ENCODE measurements at places on chromosomes 2 and 18. TPM values are rescaled to one million over a fixed set of nuclear protein-coding genes. Genes with fewer than 3 reads are reported as not detected.

The GALR1 gene
- not detected for polyA plus RNA-seq

DNA sequence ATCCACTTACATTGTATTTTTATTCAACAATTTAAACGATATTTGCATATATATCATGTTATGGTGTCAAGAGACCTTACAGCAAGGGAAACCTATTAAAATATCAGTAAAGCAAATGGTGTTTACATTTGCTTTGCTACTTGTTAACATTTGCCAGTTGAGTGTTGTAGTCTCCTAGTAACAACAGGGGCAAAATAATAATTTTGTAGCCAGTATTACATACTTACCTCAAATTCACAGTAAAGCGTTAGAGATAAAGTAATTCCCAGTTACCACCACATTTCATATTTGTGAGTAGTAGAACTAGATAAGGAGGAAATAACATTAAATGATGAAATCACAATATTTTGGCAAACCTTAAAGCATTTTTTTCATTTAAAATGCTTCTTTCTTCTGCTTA, 71.3 kb downstream of the FASTKD2 start:
- no peak for DNase-seq

The REG1B gene
- polyA plus RNA-seq: not detected

DNA sequence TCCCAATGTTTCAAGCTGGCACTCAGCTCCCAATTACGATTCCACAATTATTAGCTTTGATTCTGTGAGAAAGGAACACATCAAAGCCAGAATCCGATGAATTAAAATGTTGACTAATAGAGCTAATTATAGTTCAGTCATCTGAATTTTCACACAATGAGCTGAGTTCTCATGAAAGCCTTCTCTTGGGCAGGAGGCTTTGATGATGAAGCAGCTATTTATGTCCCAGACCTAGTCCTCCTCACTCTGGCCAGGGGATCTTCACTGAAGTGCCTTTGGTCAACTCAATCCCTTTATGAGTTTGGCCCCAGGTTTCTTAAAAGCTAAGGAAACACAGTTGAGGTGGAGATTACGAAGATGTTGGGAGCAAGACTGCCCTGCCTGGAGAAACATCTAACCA, 74.7 kb upstream of the PPM1B start:
- DNase-seq: no peak

DNA sequence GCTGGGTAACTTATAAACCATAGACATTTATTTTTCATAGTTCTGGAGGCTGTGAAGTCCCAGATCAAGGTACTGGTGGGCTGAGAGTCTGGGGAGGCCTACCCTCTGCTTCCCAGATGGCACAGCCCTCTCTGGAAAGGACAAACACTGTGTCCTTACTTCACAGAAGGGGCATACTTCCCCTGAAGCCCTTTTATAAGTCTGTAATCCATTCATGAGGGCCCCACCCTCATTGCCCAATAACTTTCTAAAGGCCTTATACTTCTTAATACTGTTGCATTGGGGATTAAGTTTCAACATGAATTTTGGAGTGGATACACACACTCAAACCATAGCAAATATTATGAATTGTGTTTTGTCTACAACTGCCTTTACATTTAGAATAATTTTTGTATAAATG, 36.0 kb downstream of the ATIC start:
- DNase-seq: no peak

DNA sequence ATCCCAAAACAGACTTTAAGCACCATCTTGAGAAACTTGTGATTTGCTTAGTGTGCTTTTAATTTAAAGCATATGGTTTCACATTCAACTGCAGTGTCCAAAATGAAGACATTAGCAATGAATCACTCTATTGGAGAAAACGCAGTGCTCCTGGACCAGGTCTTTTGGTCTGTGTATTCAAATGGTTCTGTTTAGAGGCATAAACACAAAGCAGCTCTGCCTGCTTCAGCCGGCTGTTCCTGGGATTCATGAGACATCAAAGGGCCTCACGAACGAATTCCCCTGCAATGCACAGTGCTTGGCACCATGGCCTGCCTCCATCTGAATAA, 117.1 kb upstream of the SP5 start:
- no peak for DNase-seq

DNA sequence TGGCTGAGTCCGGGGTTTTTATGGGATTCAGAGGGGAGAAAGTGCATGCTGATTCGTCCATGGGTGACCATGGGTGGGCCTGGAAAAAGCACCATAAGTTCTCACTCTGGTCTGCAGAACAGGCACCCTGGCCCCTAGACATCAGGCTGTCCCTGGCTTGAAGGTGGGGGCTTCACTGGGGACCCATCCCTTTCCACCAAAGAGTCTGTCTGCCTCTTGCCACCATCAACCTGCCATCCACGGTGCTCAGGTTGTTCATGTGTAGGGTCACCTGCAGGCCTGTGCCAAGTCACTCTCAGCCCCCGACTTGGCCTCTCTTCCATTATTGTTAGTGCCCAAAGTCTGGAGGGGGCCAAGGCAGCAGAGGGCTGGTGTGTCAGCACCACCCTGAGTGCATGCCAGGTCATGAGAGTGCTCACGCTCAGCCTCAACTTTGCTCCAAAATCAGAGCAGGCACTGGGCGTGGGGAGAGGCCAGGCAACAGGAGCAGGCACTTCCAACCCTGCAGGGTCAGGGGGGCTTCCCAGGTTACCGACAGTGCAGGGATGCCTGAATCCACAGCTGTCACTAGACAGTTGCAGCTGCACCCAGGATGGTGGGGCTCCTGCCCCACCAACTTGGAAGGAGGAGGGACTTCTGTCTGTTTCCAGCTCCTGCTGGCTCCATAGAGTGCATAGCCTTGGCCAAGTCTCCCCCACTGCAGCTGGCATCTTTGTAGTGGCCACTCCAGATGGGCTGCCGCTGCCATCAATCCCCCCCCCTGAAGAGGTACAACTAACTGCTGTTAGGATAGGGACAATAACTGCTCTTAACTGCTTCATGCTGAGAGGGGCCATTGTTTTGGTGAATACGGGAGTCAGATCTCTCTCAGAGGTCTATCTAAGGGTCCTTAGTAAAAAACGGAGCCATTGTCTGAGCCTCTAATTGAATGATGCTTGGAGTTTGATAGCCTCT, 209.3 kb downstream of the AKAIN1 start:
- DNase-seq: no peak

DNA sequence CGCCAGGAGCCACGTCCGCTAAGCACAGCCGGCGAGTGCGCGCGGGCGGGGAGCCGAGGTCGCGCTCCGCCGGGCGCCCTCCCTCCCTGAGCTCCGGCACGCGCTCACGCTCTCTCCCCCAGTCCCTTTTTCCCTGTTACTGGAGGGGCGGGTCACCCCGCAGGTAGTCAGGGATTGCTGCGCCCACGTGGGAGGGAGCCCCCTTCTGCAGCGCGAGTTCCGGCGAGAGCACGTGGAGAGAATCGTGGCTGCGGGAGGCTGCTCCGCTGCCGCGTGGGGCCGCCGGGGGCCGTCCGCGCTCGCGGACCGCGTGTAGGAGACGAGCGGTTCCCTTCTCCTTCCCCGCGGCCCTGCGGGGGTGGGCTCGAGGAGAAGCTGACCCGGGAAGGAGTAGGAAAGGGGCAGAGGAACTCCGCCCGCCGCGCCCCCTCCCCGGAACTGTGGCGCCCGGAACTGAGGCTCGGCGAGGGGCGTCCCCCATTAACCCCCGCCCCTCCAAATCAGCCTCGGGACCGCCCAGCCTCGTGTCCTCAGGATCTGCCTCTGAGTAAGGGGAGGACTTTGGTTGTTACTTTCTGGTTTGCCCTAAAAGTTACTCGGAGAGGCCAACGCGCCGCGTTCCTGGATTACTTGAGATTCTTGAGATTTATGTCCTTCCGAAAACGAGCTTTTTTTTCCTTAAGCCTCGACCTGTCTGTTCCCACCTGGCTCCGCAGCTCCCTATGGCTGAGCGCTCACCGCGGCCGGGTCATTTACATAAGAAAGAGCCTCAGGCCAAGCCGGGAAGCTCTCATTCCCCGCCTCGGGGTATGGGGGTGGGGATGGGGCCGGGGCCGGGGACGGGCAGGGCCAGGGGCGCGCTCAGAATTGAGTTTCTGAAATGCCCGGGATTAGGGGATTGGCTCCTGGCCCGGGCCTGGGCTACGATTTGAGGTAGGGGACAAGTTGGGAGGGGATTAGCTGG, 1.1 kb downstream of the HK2 start:
- DNase-seq: peak; percentile 87

The TMX3 gene
- polyA plus RNA-seq: 23.3 TPM
